ENCODE measurements at places on chromosomes 6 and 20. TPM values are rescaled to one million over a fixed set of nuclear protein-coding genes. Genes with fewer than 3 reads are reported as not detected.

The BPIFA1 gene
- not detected for total RNA-seq

The UBE3D gene
- 4.8 TPM for total RNA-seq

The SIRPA gene
- total RNA-seq, result 13.0 TPM

The CYP39A1 gene
- total RNA-seq, result not detected

The ITCH gene
- total RNA-seq, result 55.4 TPM

The METTL24 gene
- total RNA-seq, result not detected

The HTR1E gene
- not detected for total RNA-seq

The RSPH9 gene
- 0.16 TPM for total RNA-seq

GRCh38 chr6:33271117-33271467 lies 584 bp downstream of the VPS52 start:
- no peak for DNase-seq
- peaks cover 60% of the 10 kb centered on the region for H3K4me1 ChIP-seq
- H3K36me3 ChIP-seq, result peaks cover 37% of the 10 kb centered on the region
- peak overlapping the region; percentile 100 for H3K27ac ChIP-seq

GRCh38 chr20:59836767-59837166 lies 96.7 kb downstream of the SYCP2 start:
- no peak overlapping the region for H3K4me3 ChIP-seq
- no peak for DNase-seq
- peaks cover 7% of the 10 kb centered on the region for H3K27me3 ChIP-seq
- H3K27ac ChIP-seq, result no peak overlapping the region
- no peaks in the 10 kb centered on the region for H3K36me3 ChIP-seq

GRCh38 chr6:154632119-154632518 lies 101.1 kb upstream of the SCAF8 start:
- H3K27me3 ChIP-seq, result no peaks in the 10 kb centered on the region
- no peak for DNase-seq
- H3K36me3 ChIP-seq, result no peaks in the 10 kb centered on the region
- H3K4me1 ChIP-seq, result no peaks in the 10 kb centered on the region

- no peak for DNase-seq
- no peaks in the 10 kb centered on the region for H3K27me3 ChIP-seq
- H3K4me3 ChIP-seq, result no peak overlapping the region
- H3K36me3 ChIP-seq, result peaks cover 25% of the 10 kb centered on the region
- H3K4me1 ChIP-seq, result peaks cover 14% of the 10 kb centered on the region
These were observed 38.6 kb downstream of the VTA1 start for GRCh38 chr6:142185641-142186040.

DNA sequence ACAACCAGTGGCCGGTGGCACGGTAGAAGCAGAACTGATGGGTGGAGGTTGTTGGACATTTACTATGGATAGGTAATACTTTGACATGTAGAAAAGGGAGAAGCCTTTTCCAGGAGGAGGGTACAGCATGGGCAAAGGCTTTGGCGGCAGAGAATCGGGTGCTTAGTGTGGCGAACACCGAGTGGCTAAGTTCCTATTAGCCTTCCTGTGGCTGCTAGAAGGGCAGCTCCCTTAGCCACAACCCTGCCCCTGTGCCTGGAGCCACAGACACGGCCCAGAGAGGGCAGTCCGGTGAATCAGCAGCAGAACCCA lies 37.9 kb upstream of the TGM2 start:
- no peak overlapping the region for H3K27ac ChIP-seq
- no peak overlapping the region for H3K4me3 ChIP-seq
- H3K36me3 ChIP-seq, result peaks cover 3% of the 10 kb centered on the region
- no peaks in the 10 kb centered on the region for H3K27me3 ChIP-seq
- peaks cover 21% of the 10 kb centered on the region for H3K4me1 ChIP-seq

DNA sequence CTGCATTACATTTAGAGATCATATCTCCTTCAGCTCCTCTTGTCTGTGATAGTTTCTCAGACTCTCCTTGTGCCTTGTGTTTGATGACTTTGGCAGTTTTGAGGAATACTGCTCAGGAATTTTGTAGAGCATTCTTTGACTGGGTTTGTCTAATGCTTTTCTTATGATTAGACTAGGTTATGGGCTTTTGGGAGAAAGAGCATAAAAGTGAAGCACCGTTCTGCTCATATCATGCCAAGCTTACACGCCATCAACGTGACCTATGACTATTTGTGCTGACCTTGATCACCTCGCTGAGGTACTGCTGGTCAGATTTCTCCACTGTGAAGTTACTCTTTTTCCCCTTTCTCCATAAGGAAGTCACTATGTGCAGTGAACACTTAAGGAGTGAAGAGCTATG lies 256.0 kb downstream of the LY86 start:
- DNase-seq, result no peak
- H3K27me3 ChIP-seq, result peaks cover 13% of the 10 kb centered on the region
- no peak overlapping the region for H3K4me3 ChIP-seq
- no peak overlapping the region for H3K27ac ChIP-seq
- H3K36me3 ChIP-seq, result no peaks in the 10 kb centered on the region

DNA sequence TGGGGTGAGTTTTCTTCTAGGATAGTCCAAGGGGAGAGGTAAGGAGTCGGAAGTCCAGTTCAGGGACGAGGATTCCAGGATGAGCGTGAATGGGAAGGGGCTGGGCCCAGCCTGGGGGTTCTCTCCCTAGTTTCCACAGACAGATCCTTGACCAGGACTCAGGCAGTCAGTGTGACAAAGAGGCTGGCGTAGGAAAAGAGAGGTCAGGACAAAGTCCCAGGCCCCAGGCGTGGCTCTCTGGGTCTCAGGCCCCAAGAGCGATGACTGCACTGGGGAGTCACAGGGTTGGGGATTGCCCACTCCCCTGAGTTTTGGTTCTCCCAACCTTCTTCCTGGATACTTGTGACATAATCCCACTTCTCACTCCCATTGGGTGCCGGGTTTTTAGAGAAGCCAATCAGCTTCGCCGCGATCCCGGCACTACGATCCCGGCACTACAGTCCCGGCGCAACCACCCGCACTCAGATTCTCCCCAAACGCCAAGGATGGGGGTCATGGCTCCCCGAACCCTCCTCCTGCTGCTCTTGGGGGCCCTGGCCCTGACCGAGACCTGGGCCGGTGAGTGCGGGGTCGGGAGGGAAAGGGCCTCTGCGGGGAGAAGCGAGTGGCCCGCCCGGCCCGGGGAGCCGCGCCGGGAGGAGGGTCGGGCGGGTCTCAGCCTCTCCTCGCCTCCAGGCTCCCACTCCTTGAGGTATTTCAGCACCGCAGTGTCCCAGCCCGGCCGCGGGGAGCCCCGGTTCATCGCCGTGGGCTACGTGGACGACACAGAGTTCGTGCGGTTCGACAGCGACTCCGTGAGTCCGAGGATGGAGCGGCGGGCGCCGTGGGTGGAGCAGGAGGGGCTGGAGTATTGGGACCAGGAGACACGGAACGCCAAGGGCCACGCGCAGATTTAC lies 46.2 kb upstream of the TRIM26 start:
- H3K4me3 ChIP-seq, result peak overlapping the region; percentile 80
- peak overlapping the region; percentile 85 for H3K27ac ChIP-seq
- H3K4me1 ChIP-seq, result peaks cover 33% of the 10 kb centered on the region
- peak; percentile 91 for DNase-seq

GRCh38 chr6:118882314-118882905 lies 11.5 kb upstream of the ASF1A start:
- no peak overlapping the region for H3K27ac ChIP-seq
- no peak for DNase-seq
- no peaks in the 10 kb centered on the region for H3K36me3 ChIP-seq
- no peak overlapping the region for H3K4me3 ChIP-seq
- H3K4me1 ChIP-seq, result peaks cover 8% of the 10 kb centered on the region
- H3K27me3 ChIP-seq, result no peaks in the 10 kb centered on the region

- H3K4me3 ChIP-seq, result no peak overlapping the region
- no peaks in the 10 kb centered on the region for H3K36me3 ChIP-seq
- no peaks in the 10 kb centered on the region for H3K4me1 ChIP-seq
- H3K27ac ChIP-seq, result no peak overlapping the region
- peaks cover 24% of the 10 kb centered on the region for H3K27me3 ChIP-seq
These were observed 17.0 kb upstream of the ARG1 start for GRCh38 chr6:131555992-131556391.

DNA sequence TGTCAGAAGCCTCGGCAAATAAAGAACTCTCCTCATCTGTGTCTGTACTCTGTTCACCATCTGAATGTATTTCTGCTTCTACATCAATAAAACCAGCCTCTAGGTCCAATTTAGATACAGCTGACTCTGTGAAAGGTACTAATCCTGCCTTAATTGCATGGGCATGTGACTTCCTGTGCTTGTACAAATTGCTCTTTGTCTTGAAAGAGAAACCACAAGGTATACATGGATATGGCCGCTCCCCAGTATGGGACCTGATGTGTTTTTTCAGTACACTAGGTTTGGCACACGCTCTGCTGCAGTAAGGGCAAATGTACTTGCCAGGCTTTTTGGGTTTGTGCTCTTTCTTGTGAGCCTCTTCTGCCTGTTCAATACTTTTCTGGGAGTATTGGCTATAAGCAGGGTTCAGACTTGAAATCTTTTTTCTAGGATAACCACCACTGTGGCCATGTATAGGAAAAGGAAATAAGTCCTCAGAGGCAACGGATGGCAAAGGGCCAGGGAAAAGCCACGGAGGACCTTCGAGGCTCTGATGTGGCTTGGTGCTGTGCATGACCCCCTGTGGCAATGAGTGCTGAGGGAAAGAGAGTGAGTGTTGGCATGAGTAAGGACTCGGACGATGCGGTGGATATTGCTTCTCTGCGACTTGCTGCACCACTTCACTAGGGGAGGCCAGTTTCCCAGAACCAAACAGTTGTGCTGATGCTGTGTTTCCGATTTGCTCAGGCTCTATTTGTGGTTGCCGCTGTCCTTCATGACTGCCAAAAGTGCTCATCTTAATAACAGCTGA lies 170.9 kb downstream of the HIVEP2 start:
- H3K36me3 ChIP-seq, result peaks cover 53% of the 10 kb centered on the region
- H3K4me1 ChIP-seq, result no peaks in the 10 kb centered on the region
- H3K27ac ChIP-seq, result no peak overlapping the region
- no peak overlapping the region for H3K4me3 ChIP-seq
- DNase-seq, result no peak
- H3K27me3 ChIP-seq, result no peaks in the 10 kb centered on the region

DNA sequence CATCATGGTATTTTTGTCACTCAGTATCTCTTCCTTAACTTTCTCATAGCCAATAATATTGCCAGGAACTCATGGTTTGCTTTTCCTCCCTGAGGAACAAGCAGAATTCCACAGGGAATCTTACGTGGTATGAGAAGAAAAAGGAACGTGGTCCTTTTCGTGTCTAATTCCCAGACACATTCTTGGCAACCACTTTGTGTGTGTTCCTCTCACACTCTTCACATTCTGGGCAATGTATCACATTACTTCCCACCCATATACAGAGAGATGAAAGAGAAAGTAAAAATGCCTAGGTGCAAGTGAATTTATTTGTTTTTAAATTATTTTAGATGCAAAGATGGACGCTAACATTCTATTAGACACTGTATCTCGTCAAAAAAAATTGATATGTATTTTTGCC lies 102.7 kb downstream of the PTPRK start:
- H3K4me1 ChIP-seq, result peaks cover 44% of the 10 kb centered on the region
- no peaks in the 10 kb centered on the region for H3K27me3 ChIP-seq
- peaks cover 24% of the 10 kb centered on the region for H3K36me3 ChIP-seq
- H3K4me3 ChIP-seq, result no peak overlapping the region
- no peak for DNase-seq
- H3K27ac ChIP-seq, result no peak overlapping the region

- H3K36me3 ChIP-seq, result peaks cover 10% of the 10 kb centered on the region
- DNase-seq, result no peak
- peak overlapping the region; percentile 94 for H3K4me3 ChIP-seq
These were observed 918 bp downstream of the EIF6 start for GRCh38 chr20:35283441-35284266.

GRCh38 chr6:107624541-107624940 lies 134.6 kb downstream of the SOBP start:
- H3K4me1 ChIP-seq, result peaks cover 7% of the 10 kb centered on the region
- no peaks in the 10 kb centered on the region for H3K27me3 ChIP-seq
- H3K27ac ChIP-seq, result no peak overlapping the region
- no peak overlapping the region for H3K4me3 ChIP-seq
- DNase-seq, result no peak
- no peaks in the 10 kb centered on the region for H3K36me3 ChIP-seq

DNA sequence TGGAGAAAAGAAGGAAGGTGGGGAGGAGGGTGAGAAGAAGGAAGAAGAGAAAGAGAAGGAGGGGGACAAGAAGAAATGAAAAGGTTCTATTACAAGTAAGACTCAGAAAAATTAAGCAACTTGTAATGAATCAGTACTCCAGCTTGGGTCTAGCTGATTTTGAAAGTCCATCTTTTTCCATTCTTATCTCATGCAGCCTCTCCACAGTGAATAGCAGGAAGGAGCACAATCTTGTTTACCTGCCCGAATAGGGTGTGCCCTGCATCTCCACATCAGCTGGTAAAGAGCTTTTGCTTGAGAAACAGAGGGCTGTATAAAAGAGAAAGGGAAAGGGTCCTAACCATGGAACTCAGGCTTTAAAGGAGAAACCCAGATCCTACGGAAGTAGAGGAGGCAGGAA lies 348.8 kb downstream of the TPBG start:
- H3K4me3 ChIP-seq, result no peak overlapping the region
- H3K27ac ChIP-seq, result no peak overlapping the region
- H3K36me3 ChIP-seq, result no peaks in the 10 kb centered on the region
- DNase-seq, result no peak
- H3K27me3 ChIP-seq, result peaks cover 15% of the 10 kb centered on the region

- H3K4me3 ChIP-seq, result peak overlapping the region; percentile 16
- no peaks in the 10 kb centered on the region for H3K36me3 ChIP-seq
- no peaks in the 10 kb centered on the region for H3K27me3 ChIP-seq
- H3K27ac ChIP-seq, result no peak overlapping the region
- DNase-seq, result no peak
- H3K4me1 ChIP-seq, result peaks cover 3% of the 10 kb centered on the region
These were observed 130.1 kb upstream of the ASCC3 start for GRCh38 chr6:101011186-101011585.

DNA sequence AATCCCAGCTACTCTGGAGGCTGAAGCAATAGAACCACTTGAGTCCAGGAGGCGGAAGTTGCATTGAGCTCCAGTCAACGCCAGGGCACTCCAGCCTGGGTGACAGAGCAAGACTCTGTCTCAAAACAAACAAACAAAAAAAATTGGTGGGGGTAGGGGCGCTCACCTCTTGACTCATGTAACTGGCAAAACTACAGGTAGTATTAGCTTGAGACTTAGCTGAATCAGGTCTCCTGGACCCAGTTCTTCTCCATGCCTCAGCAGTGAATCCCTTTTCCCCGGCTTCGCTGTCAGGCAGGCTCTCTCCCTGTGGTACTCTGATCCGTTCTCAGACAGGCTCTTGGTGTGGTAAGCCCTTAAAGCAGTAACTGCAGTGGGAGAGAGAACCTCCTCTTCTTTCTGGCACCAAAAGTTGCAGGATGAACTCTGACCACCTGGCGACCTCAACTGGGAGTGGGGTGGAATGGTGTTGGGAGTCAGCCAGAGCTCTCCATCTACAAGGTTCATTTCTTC lies 12.9 kb downstream of the SLC9A8 start:
- H3K4me3 ChIP-seq, result no peak overlapping the region
- DNase-seq, result no peak
- no peak overlapping the region for H3K27ac ChIP-seq
- H3K36me3 ChIP-seq, result peaks cover 35% of the 10 kb centered on the region
- no peaks in the 10 kb centered on the region for H3K27me3 ChIP-seq

DNA sequence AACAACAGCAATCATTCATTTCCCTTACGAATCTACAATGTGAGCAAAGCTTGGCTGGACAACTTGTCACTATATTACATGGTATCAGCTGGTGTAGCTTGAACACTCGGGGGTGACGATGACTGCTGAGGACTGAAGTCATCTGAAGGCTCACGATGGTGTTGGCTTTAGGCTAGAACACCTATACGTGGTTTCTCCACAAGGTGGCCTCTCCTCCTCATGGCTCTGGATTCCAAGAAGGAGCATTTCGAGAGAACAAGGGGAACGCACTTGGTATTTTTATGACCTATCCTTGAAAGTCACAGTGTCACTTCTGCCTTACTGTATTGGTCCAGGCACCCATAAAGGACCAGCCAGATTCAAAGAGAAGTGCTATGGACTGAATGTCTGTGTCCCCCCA lies 37.5 kb upstream of the ADGRF1 start:
- no peak overlapping the region for H3K27ac ChIP-seq
- H3K36me3 ChIP-seq, result no peaks in the 10 kb centered on the region
- no peak for DNase-seq
- peaks cover 16% of the 10 kb centered on the region for H3K4me1 ChIP-seq
- no peak overlapping the region for H3K4me3 ChIP-seq

Measured in osteocyte (in vitro differentiated cells).